NK-92 treated with Interleukin-12 subunit alpha and Interleukin-12 subunit beta, amount 100 ng/mL, for 24 hours (cell line): ENCODE measurements at places on chromosomes 5 and 9.

DNA sequence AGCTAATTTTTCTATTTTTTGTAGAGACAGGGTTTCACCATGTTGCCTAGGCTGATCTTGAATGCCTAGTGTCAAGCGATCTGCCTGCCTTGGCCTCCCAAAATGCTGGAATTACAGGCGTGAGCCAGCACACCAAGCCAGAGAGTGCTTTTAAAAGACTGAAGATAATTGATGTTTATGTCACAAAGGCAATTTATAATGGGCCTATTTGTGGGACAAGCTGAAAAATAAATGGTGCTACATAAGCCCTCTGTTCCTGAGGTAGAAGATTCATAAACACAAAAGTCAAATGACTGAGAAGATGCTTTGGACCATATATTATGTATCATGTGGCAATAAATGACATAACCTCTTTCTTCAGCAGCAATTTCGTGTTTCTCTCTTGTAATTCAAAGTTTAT lies 329.6 kb downstream of the GABRB2 start:
- no peak for DNase-seq

DNA sequence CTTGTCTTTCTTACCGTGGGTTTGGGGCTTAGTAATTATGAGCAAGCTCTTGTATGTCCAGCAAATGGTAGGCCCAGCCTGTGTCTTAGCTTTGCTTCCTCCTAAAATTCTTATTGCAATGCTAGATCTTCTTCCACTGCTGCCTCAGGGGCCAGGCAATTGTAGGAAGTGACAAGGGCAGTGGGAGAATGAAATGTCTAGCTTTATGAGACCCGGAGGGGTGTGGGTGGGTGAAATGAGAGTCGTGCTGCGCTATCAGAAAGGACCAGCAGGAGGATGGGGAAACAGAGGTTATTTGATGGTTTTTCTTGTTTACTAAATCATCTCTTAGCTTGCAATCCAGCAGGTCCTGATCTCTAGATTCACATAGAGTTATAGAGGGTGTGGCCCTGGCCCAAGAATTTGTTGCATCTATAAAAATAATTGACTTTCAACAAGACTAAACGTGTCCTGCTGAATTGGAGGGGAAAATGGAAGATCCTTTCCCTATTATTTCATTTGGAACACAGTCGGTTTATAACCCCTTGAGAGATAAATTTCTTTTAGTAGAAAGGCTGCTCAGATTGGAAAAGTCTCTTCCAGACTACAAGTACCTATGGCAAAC lies 43.7 kb downstream of the ZNF366 start:
- no peak for DNase-seq

GRCh38 chr5:137212471-137212870 lies 286.7 kb downstream of the SPOCK1 start:
- no peak for DNase-seq

DNA sequence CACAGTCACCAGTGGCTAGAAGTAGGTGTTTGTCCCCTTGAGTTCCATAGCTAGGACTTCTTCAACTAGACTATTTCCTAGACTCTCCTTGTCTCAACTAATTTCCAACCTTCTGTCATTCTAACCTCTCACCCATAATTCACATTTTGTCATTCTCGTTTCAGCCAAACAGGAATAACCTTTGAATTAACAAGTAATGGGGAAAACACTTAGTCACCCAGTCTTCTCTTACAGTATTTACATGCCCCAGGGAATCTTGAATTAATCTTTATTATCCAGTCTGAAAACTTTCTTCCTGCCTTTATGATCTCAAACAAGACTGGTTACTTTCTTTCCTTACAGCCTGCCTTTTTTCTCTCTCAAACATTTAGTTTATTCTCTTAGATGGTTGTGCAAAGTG lies 63.3 kb upstream of the RUSC2 start:
- no peak for DNase-seq

DNA sequence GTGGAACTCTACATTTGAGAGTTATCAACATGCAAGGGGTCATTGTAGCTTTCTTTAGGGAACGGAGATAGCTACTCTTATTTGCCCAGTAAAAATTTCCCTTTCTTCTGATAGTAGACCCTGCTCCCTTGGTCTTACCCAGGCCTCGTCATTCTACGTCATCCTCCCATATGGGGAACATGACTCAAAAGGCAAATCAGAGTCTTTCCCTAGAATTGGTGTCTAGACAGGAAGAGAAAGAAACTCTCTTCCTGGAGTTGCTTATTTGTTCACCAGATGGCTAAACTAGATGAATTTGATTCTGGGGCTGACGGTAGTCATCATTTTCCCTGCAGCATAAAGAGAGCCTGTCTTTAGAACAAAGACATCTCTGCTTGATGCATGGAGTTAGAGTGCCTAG lies 12.2 kb upstream of the SLC38A9 start:
- DNase-seq = no peak

DNA sequence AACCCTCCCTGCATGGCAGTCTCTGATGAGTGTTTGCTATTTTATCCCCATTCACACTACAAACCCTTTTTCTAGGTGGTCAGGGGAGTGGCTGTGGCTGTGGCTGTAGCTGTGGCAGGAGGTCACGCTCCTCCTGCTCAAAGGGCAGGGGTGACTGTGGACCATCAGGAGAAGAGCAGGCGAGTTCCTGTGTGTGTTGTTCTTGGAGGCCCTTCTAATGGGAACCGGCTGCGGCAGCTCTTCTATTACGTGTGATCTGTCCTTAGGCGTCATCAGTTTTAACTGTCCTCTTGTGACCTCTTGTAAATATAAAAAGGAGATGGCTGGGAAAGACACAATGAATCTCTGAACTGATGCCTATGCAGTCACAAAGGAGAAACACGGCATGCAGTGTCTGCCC lies 65.1 kb downstream of the ANKH start:
- no peak for DNase-seq

DNA sequence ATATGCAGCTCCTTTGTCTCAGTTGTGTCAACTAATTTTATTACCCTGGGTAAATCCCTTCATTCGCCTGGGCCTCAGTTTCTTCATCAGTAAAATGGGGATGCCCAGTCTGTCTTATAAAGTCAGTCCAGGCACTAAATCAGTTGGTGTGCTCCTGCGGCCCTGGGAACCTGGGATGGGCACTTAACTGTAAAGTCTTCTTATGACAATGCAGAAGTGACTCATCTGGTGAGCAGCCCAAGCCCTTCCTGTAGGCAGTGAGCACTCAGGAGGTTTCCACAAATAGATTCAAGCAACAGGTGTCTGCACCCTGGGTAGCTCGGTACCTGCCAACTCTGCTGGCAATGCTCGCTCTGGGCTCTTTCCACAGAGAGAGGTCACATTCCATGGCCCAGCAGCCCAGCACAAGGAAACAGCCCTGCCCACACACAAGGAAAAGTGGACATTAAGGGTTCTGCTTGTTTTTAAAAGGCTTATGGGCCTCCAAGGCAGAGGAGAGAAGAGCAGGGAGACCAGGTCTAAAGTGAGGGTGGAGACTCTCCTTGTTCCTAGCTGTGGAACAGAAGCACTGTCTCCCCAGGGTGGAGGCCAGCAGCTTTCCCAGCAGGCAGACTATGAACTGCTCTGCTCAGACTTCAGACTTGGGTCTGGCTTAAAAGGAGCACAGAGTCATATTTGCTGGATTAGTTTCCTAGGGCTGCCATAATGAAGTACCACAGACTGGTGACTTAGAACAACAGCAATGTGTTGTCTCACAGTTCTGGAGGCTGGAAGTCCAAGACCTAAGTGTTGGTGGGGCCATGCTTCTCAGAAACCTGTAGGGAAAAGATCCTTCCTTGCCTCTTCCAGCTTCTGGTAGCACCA lies 89.7 kb upstream of the ADRA1B start:
- no peak for DNase-seq

DNA sequence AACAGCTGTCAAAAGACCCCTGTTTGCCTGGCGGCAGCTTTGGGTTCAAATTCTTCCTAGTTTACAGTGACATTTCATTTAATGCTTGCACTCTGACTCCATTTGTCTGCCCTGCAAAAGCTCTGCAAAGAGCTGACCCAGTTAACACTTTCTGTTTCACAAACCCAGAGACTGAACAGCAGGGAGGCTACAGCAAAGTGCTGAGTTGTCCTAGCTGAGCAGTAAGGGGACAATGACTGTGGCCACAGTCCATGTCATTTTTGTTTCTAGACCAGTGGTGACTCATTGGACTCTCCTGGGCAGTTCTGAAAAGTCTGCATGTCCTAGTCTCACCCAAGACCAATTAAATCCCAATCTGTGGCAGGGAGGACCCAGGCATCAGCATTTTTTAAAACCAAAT lies 994.8 kb upstream of the WWC1 start:
- no peak for DNase-seq

GRCh38 chr5:96870094-96871026 lies 5.9 kb upstream of the ERAP2 start:
- peak; percentile 33 for DNase-seq

- no peak for DNase-seq
These were observed 56.7 kb downstream of the SLC1A1 start for GRCh38 chr9:4547016-4547415.

- DNase-seq = no peak
These were observed 13.6 kb upstream of the MAPK9 start for GRCh38 chr5:180305481-180305880.

- no peak for DNase-seq
These were observed 37.5 kb upstream of the NUDT12 start for GRCh38 chr5:103600086-103600485.

- no peak for DNase-seq
These were observed 4.4 kb downstream of the PHF2 start for GRCh38 chr9:93580654-93581380.

- DNase-seq = no peak
These were observed 108.3 kb downstream of the SMIM15 start for GRCh38 chr5:61053937-61054336.

- no peak for DNase-seq
These were observed 112.8 kb upstream of the SHB start for GRCh38 chr9:38181866-38182265.

GRCh38 chr9:106862821-106863720 lies at the start of gene ZNF462:
Gene ZNF462 (plus strand): TSS chr9:106863166. CDS start chr9:106923384, 60,218 bp downstream.
- no peak for DNase-seq

GRCh38 chr9:137298401-137299202 lies 3.5 kb downstream of the NRARP start:
- DNase-seq = no peak

DNA sequence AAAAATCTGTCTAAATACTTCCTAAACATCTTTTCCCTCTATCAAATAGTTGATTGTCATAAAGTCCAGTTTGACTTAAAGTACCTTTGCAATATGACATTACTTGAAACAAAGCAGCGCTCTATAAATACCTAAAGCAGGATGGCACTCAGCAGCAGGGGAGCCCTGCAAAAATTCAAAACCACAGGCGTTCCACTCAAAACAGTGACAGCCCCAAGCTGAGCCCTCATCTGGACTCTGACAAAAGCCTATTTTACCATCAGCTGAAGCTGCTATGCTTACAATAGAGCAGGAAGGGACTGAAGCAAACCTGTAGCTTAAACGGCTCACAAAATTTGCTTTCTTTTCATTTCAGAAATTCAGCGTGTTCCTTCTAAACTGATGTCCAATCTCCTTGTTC lies 11.5 kb downstream of the GABRA6 start:
- no peak for DNase-seq

DNA sequence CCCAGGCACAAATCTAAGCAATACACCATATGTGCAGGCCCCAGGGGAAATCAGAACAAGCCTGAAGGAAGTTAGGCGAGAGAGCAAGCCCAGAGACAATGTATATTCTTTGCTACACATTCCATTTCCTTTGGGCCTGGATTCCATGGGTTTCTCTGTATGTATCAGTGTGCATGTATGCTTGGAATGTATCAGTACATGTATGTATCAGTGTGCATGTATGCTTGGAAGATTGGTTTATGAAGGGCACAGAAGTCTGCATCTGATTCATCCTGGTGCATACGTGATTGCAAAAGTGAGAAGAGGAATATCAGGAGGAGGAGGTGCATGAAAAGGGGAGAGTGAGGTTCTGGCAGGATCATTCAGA lies 232.6 kb upstream of the ANKRD55 start:
- DNase-seq = no peak

GRCh38 chr5:107610798-107611197 lies 59.9 kb downstream of the EFNA5 start:
- DNase-seq = no peak

- DNase-seq = no peak
These were observed 607 bp downstream of the SPEF2 start for GRCh38 chr5:35618304-35618636.

GRCh38 chr5:146754621-146755020 lies 123.9 kb downstream of the PPP2R2B start:
- DNase-seq = no peak

- no peak for DNase-seq
These were observed 17.8 kb downstream of the FBXW5 start for GRCh38 chr9:136926749-136927148.

- DNase-seq = no peak
These were observed 310.7 kb downstream of the HCN1 start for GRCh38 chr5:45385321-45386058.

- DNase-seq = no peak
These were observed 536.5 kb downstream of the CDK5RAP2 start for GRCh38 chr9:120043448-120043847.

DNA sequence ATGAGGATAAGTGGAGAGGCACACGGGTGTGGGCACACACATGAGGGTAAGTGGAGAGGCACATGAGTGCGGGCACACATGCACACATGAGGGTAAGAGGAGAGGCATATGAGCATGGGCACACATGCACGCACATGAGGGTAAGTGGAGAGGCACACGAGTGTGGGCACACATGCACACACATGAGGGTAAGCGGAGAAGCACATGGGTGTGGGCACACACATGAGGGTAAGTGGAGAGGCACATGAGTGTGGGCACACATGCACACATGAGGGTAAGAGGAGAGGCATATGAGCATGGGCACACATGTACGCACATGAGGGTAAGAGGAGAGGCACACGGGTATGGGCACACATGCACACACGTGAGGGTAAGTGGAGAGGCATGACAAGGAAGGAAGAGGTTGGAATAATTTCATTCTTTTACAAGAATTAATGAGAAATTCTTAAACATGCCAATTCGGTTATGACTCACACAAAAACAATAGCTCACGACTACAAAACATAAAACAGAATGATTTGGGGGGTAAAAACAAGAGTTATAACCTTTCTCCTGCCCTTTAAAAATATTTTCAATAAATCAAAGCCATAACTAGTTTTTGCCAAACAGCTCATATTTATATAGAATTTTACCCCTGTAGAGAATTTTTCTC lies 67.5 kb downstream of the APBA1 start:
- no peak for DNase-seq

DNA sequence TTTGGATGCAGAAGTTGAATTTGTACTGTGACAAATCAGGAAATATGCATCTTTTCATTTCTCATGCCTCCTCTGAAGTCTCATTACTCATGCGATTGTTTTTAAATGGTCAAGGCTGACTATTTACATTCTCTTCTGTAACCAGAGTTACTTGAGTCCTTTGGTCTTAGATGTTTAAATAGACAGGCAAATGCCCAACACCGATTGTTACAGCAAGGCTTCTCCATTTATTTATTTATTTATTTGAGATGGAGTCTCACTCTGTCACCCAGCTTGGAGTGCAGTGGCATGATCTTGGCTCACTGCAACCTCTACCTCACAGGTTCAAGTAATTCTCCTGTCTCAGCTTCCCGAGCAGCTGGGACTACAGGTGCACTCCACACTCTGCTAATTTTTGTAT lies 72.7 kb upstream of the SLC28A3 start:
- no peak for DNase-seq
